Hindlimb muscle (tissue), 1 donor: ENCODE measurements at places on chromosomes 16 and 17.

DNA sequence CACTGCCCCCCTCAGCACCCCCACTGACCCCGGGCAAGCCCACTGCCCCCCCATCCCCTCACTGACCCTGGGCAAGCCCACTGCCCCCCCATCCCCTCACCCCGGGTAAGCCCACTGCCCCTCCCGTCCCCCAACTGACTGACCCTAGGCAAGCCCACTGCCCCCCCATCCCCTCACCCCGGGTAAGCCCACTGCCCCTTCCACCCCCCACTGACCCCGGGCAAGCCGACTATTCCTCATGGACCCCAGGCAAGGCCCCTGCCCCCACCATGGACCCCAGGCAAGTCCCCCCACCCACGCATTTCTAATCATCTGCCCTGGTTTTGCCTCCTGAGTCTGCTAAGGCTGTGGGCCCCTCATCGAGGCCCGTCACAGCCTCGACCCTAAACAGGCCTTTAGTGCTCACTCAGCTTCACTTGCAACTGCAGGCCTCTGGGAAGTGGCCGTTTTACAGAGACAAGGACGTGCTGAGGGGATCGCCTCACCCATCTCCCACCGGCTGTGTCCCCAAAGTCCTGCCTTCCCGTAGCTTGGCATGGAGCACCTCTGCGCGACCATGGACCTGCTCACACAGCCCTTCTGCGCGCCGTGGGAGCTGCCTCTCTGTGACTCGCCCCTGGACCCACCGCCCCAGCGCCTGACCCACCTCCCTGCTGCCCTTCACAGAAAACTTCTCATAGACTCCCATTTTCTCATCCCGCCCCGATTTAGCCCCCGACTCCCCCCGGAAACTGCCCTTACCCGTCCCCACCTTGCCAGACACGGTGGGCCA, 3.6 kb downstream of the VPS9D1 start:
- no peak for DNase-seq

- no peak for DNase-seq
Observed at GRCh38 chr17:47983492-47984223, 12.7 kb downstream of the CDK5RAP3 start.

GRCh38 chr17:27544350-27545131, 86.4 kb upstream of the LGALS9 start:
- no peak for DNase-seq

GRCh38 chr16:81313701-81314602, 810 bp upstream of the GAN start:
- DNase-seq = no peak

- DNase-seq = no peak
Observed at GRCh38 chr17:70078549-70078948, 3.5 kb downstream of the KCNJ16 start.

DNA sequence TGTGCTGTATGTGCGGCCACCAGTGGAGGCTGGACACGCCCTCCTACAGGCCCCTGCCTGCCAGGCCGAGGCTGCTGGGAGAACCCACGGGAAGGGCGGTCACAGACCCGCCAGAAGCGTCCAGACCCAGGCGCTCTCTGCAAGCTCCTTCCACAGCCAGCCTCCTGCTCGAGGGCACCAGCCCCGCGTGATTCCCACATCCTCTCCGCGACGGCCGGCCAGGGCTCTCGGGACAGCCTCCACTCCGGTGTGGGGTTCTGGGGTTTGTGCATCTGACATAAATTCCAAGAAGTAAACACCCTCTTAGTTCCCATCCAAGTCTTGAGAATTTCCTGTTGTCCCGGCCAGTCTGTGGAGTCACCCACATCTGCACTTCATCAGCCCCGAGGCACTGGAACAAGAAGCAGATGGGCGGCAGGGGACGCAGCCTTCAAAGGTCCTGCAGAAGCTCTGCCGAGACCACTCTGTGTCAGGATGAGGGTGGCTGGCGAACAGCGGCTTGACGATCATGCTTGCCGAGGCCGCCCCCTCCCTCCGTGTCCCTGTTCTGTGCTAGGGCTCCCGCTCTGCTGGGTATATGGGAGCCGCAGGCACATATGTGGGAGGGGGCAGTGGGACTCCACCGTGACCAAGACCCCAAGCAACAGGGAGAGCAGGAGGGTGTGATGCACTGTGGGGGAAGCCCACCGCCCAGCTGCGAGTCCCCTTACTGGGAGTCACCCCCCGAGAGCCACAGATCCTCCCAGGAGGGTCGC, 2.4 kb upstream of the TMEM204 start:
- no peak for DNase-seq

DNA sequence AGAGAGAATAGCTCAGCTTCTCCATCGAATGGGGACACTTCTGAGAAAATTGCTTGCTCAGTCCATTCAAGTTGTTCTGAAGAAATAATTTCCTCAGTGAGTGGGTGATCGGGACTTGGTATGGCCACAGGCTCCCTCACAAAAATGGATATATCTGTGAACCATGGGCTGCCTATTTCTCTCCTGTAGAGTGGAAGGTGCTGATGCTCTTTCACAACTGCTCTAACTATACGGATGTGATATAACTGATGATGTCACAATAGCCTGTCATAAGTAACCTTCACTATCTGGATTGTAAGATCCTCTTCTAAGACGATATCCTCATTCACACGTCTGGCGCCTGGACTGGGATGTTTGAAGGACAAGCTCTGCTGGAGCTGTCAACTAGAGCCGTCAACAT, 4.7 kb upstream of the CCL18 start:
- DNase-seq = no peak

DNA sequence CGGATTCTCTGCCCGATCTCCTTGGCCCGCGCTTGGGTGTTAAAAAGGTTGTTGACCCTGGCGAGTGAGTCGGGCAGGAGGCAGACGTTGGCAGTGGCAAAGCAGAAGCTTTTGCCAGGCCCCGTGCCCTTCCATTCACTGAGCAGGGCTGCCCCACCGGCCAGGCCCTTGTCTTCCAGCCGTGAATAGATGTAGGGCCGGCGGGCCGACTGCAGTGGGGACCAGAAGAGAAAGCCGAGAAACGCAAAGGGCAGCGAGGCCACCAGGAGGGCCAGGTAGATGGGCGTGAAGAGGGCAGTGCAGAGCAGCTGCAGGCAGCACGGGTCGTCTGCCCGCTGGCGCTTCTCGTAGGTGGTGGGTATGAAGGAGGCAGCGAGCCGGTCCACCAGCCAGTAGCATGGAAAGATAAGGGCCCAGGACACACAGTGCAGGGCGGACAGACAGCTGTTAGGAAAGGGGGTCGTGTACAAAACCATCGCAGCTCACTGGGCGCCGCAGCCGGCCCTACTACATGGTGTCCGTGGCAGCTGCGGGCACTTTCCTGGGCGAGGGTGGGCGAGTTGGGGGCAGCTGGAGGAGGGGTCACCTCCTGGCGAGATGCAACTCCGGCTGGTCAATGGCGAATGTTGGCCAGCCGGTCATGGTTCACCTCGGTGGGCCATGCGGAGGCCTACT, 61.0 kb downstream of the PRMT7 start:
- DNase-seq = no peak

- no peak for DNase-seq
Observed at GRCh38 chr17:2024572-2025219, 438 bp downstream of the RTN4RL1 start.

DNA sequence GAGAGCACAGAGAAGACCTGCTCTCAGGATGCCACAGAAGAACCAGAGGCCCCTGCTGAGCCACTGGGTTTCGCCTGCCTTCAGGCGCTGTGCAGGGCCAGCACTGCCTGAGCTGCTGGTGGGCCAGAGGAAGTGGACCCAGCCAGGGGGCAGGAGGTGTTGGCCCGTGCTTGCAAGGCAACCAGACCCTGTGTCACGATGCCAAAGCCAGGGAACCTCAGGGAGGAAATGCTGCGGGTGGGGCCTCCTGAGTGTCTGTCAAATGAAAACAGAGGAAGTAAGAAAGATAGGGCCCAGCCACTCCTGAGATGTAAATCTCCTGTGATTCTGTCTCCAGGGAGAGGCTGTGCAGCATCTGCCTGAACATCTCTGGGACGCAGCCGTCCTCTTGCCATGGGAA, 58.1 kb upstream of the ADORA2B start:
- no peak for DNase-seq
